ENCODE measurements at places on chromosomes 4 and X. TPM values are rescaled to one million over a fixed set of nuclear protein-coding genes. Genes with fewer than 3 reads are reported as not detected.

The IQSEC2 gene
- total RNA-seq: 28.2 TPM

The TCEAL7 gene
- 23.6 TPM for total RNA-seq

The SSR4 gene
- total RNA-seq: 143 TPM

The EXOC1L gene
- total RNA-seq: not detected

The NLGN4X gene
- 0.24 TPM for total RNA-seq

The RNF128 gene
- under 0.01 TPM for total RNA-seq

The TLL1 gene
- total RNA-seq: 1.5 TPM
